ENCODE measurements at places on chromosomes 1 and 21.
A peak's percentile ranks its signal among the peaks of the same experiment; 100 is the strongest.

DNA sequence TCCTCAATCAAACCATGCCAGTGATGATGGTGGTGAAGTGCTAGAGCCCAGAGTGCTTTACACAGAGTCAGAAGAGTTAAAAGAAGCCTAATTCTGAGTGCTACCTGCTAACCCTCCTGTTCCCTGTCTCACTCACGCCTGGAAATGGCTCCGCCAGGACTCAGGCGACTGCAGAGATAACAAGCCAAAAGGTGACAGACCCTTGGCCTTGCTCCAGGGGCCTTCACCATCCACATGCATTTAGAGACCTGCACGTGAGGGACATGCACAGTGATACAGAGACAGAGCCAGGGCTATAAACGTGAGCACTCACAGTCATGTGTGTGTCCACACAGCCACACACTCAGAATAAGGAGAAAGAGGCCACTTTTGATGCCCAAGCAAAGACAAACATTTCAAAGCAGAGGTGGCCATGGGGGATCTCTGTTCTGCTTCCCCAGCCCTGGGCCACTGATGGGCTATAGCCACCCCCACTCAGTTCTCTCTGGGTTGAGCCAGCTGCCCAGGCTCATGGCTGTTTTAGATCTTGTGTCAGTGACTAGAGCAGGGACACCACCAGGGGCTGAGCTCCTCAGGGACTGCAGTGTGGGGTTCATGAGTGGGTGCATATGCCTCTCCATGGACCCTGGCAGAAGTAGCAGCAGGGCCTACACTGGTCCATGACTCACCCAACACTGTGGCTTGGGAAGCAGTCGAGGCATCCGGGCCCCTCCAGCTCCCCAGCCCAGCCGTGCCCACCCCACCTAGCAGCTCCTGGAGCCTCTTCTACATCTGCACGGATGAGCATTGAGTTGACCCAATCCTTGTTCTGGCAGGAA is 117.2 kb downstream of the EPHB2 start:
- DNase-seq: no peak

DNA sequence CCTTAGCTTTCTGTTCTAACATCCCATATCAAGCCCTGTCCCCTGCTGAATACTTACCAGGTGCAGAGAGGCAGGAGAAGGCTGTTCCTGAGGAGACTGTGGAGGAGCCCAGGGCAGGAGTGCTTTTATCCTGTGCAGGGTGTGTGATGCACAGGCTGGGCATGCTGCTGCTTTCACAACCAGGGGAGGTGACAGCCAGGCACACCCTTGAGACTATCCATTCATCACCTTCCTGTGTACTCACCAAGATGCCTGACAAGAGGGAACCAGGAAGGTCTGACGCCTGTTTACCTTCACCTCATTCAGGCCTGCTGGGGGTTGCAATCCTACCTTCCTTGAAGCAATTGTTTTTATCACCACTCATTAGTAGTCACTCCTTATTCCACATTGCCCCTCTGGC is at the start of gene LCE3E:
TSS of gene LCE3E (minus strand) at position 100 of the 400 bp plus-strand sequence. CDS start 572 bp downstream, outside the sequence.
- DNase-seq: peak; percentile 22

DNA sequence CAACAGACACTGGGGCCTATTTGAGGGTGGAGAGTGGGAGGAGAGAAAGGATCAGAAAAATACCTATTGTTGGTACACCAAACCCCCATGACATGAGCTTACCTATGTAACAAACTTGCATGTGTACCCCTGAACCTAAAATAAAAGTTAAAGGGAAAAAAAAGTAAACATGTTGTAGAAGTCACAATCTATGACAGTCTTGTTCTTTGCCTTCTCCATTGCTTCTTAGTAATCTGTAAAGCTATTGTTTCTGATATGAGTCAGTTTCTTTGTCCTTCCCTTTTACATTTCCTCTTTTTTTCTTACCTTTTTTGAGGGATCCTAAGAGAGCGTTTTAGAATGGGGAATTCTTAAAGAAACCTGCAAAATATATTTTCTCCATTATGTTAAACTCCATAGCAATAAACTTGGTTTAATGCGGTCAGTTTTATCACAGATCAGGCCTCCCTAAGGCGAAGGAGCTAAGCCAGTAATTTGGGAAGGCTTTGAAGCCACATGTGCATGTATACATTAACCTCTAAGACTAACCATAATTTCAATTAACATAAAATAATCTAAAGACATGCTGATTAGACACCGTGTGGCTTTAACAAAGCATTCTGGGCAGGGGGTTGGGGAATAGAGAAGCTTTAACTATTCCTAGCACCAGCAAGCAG is 77.8 kb upstream of the C1orf105 start:
- no peak for DNase-seq

DNA sequence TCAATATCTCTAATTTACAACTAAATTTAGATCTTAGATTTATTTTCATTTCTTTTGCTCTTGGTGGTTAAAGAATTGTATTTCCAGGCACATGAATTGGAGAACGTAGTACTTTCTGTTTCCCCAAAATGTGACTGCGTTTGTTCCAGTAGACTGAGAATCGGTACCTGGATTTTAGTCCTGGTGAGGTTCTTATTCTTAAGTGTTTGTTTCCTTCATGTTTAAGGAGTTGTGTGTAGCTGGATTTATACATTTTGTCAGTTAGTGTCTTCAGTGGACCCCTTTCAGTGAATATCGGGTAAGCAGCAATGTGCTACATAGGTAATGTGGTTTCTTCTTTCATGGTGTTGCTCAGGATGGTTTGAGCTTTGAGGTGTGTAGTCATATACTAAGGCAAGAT is 6.8 kb downstream of the MIER1 start:
- DNase-seq: no peak

DNA sequence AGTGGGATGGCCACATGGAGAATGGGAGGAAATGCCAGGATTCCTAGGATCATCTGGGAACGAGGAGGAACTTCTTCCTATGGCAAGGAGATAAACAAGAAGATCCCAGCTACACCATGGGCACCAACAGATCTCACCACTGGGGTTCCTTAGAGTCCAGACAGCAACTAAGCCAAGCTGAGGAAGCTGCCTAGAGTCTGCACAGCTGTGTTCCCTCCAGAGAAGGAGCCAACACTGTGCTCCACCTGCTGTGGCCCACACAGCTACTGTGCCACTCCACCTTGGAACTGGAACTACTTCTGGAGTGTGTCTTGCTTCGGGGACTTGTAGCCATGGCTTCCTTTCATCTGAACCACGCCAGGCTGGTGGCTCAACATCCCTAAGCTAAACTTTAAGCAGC is 6.0 kb downstream of the IFNAR1 start:
- no peak for DNase-seq

GRCh38 chr1:44497422-44498170 is 92.5 kb downstream of the RNF220 start:
- DNase-seq: no peak

- DNase-seq: peak; percentile 63
Observed at GRCh38 chr1:10901891-10902805, 105.7 kb upstream of the CASZ1 start.

- DNase-seq: peak; percentile 54
Observed at GRCh38 chr21:41168391-41169257, 664 bp downstream of the BACE2 start.

- DNase-seq: no peak
Observed at GRCh38 chr1:57272150-57272549, 151.7 kb downstream of the DAB1 start.

DNA sequence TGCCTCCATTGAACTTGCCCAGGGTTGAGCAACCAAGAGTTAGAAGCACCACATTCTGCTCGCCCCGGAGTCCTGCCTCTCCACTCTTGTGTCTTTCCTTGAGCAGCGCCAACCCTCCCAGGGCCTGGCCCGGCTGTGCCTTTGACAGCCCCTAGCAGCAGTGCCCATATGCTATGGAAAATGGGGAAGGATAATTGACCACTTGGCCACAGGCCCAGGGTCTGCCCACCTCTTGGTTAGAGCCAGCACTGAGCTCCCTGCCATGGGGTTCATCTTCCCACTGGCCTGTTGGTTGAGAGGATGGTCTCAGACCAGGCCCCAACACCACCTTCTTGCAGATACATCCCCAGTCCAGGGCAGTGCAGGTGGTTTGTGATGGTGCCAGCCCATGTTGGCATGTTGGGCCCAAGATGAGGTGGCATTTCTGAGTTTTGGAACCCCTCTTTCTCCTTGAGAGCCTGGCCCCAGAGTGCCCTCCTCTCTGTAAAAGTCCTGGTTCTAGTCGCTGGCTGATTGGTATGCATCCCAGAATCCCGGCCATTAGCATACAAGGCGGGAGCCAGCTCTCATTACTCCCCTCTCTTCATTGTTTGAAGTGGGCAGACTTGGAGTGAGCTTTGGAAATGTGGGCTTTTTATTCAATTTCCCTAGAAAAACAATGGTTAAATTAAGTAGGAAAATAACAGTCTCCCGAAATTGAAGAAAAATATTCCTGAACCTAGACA is 7.6 kb downstream of the ARHGEF10L start:
- DNase-seq: no peak

DNA sequence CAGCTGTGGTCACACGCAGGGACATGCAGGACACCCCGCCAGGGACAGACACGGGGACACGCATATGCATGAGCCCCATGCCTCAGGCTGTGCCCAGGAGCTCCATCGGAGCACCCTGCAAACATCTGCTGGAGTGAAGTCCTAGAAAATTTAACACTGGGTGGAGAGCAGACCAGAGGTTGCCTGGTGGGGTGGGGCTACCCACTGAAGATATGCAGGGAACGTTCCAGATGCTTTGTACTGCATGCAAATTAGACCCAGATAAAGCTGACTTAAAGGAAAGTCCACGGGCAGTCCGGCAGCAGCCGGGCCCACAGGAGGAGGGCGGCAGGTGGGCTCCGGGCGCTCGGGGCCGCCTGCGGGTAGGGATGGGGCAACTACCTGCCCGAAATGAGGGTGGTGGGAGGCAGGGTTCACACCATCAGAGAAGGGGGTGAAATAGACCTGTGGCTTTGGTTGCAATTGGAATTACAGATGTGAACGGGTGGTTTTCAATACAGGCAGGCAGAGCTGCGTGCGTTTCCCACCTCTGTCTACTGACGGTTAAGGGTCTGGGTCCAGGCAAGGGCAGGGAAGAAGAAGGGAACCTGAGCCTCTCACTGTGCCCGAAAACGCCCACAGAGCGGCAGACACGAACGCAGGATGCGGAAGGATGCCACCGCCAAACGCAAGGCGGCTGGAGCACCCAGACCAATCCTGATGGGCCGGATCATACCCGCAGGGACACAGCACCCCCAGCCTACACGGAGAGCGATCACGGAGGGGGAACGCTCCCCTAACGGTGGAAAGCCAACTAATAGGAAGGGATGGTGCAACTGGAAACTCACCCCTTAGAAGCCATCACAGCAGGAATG is 21.0 kb downstream of the CFAP74 start:
- no peak for DNase-seq

DNA sequence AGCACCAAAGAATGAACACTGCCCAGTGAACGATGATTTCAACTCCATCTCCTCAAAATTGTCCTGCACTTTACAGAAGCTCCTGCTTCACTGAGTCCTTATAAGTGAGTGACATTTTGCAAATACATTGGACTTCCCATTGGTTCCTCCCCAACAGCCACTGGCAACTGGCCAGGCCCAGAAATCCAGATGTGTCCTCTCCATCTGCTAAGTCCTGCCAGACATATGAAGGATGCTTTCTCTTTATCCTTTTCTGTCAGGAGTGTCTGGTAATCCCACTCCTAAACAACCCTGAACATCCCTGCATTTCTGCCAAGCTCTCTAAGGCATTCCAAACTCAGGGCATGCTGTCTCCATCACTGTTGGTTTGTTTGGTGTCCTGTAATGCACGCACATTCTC is 271.8 kb downstream of the RRAGC start:
- DNase-seq: no peak

DNA sequence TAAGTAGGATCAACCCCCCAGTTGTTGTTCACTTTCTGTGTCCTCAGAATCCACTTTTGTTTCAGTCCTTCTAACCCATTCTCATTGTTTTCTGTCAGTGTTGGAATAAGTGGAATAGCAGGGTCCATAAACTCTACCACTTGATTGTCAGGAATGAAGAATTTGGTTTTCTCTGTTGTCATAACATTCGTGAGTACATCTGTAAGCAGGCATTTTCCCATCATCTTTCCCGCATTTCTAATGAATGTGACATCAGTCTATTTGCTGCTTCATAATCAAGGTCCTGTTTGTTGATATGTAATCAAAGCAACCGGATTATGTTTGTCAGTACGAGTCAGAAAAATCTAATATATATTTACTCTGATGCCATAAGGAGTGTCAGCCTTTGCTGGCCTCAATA is 147.1 kb downstream of the KIF26B start:
- DNase-seq: no peak

DNA sequence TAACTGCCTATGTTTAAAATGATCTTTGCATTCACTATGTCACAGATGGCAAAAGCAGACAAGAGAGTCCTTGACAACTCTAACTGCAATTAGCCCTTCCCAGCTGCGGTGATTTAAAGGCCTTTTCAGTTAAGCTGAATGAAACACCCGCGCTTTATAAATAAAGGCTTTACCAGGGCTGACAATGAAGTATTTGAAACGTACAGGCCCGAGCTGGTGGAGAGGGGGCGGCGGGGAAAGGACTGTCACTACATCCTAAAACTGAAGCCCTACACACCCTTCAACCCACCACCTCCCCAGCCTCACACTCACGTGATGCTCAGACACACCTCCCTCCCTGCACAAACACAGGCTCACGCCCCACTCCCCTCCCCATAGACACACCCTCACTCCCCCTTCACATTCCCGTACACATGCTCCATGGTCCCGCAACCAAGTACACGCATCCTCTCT is 45.5 kb downstream of the GRIK3 start:
- no peak for DNase-seq

- no peak for DNase-seq
Observed at GRCh38 chr1:160576390-160576789, 2.9 kb downstream of the CD84 start.

GRCh38 chr1:176745945-176746344 is 283.0 kb downstream of the PAPPA2 start:
- DNase-seq: peak; percentile 11
